AG04449 (cell line): ENCODE measurements at places on chromosomes 3 and 15.

DNA sequence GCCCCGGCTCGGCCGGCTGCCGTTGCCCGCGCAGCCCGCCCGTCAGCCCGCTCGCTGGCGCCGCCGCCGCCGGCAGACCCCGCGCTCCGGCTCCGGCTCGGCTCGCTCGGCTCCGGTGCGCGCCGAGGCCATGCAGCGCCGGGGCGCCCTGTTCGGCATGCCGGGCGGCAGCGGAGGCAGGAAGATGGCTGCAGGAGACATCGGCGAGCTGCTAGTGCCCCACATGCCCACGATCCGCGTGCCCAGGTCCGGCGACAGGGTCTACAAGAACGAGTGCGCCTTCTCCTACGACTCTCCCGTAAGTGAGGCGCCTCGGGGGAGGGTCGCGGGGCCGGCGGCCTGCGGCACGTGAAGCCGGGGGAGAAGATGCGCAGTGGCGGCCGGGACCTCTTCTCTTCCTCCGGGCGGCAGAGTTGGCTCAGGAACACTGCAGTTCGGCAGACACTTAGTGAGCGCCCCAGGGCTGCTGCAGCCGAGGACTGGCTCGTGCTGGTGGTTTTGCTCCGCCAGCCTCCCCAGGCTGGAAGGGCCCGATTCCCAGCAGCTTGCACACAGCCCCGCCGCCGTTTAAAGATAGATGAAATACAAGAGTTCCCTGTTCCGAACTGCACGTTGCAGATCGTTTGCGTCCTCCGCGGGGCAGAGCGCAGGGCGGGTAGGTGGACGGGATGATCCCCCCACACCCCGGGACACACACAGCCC, 407 bp downstream of the USP13 start:
- DNase-seq = no peak

- no peak for DNase-seq
These were observed 5.5 kb downstream of the LMOD3 start for GRCh38 chr3:69116897-69117296.

GRCh38 chr3:196775938-196776337, 36.3 kb downstream of the PAK2 start:
- DNase-seq = no peak

DNA sequence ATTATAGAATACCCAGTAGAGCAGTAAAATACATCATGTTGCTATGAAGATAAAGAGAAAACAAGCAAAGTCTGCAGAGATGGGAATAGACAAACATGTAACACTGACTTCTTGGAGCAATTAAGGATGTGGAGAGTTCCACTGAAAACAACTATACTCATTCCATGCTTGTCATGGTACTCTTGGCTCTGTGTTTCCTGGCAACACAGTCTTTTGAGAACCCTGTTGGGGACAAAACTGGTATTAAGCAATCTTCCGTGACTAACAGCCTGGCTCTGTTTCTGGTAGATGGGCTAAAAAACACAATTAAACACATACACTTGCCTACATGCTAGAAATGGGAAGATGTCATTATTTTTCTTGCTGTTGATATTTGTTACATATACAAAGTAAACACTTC, 1212.3 kb upstream of the GBE1 start:
- DNase-seq = no peak

- DNase-seq = no peak
These were observed 1.4 kb downstream of the FAM227B start for GRCh38 chr15:49619226-49619625.

GRCh38 chr15:100671858-100672543, 69.6 kb downstream of the ASB7 start:
- no peak for DNase-seq

DNA sequence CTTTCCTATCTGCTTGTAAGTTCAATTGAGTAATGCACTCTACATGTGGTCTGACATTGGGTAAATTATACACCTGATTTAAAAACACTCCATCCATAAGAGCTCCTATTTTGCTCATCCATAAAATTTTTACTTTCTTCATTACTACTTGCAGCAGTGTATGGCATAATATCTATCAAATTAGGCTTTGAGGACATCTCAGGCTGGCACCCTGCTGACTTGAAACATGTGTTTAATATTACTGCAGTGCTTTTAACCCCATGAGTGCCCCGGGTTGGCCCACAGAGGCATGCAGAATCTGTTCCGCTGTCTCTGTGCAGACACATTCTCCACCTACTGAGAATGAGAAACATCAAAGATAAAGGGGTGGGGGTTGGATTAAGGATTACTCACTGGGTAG, 249.9 kb upstream of the DNAJC19 start:
- no peak for DNase-seq

DNA sequence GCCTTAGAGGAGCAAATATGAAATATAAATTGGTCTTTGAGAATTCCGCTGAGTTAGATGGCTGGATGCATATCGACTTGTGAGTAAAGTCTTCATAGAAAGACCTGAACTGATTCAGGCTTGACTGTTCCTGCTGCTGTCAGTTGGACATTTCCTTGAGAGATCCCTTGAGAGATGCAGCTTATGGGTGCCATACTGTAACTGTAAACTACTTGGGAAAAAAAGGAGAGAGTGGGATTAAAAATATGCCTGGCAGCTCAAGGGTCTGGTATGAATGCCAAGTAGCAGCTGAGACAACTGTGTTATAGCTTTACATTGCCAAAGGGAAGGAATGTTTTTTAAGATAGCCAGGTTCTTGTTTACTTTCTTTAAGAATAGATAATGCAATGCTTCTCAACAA, 926.6 kb downstream of the EPHA3 start:
- no peak for DNase-seq

DNA sequence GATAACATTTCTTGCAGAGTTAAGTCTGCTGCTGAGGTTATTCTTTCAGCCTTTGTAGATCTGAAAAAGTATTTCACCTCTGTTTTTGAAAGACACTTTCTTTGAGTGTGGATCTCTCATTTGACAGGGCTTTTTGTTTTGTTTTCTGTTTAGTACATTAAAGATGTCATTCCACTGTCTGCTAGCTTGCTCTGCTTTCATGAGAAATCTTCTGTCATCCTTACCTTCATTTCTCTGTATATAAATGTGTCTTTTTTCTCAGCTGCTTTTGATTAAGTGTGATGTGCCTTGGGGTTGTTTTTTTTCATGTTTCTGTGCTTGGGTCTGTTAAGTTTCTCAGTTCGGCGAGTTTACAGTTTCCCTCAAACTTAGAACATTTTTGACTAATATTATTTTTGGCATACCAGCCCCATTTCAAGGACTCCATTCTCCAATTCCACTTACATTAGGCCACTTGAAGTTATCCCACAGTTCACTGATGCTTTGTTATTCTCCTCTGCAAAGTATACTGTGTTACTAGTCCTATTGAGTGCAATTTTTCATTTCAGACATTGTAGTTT, 43.9 kb upstream of the CA12 start:
- DNase-seq = no peak

DNA sequence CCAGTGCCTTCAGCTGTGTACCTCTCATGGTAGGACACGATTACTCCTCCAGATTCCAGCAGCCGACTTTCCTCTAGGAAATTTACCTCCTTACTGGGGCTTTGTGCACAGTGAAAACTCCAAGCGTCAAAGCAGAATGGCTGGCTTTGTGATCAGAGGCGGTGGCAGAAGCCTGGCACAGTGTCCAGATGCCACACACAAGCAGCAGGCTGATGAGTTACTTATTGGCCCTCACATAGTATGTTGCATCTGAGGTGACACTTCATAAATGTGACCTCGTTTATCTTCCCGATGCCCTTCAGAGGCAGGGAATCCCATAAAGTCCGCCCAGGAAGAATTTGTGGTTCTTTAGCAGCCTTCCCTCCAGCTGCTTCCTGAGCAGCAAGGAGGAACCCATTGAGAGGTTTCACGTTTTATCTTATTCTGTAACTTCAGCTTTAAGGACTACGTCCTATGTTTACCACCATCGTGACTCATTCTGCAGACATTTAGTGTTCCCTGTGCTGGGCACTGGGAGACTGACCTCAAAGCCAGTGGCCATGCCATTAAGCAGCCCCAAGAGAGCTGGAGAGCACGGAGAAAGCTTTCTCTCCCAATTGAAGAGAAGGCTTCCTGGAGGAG, 107.1 kb upstream of the C15orf61 start:
- DNase-seq = no peak

- peak; percentile 93 for DNase-seq
These were observed 857.3 kb downstream of the NAALADL2 start for GRCh38 chr3:175716446-175716845.

- no peak for DNase-seq
These were observed 17.4 kb upstream of the ITGA11 start for GRCh38 chr15:68449389-68449788.

DNA sequence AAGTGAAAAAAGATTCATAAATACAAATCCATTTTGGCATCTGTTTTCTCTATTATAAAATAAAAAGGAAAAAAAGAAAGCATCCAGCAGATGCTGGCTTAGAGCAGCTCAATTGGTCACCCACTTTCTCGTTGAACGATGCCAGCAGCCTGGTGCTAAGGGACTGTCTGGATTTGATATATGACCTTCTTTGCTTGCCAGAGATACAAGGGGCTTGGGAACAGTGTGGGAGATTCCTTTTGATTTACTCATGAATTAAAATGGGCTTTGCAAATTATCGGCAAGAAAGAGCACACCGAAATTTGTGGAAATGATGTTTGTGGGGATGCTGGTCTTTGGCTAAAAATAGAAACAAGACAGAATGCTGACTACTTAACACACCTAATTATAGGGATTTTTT, 210.3 kb upstream of the STT3B start:
- DNase-seq = no peak

DNA sequence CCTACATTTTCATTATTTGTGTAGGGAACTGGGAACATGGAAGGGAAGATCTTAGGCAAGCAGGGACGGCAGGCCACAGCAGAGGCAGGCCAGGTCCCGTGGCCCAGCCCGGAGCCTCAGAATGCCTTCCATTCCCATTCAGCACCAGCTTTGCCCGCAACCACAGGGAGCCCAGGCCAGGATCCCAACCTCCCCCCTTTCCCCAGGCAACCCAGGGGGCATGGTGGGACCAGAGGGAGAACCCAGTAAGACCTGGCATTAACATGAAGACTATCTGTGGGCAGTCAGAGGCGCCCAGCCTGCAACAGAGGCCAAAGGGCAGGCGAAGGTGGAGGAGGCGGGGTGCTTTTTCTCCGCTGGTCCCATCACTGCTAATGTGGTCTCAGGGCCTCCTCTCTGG, 135.6 kb downstream of the TPRA1 start:
- DNase-seq = no peak

DNA sequence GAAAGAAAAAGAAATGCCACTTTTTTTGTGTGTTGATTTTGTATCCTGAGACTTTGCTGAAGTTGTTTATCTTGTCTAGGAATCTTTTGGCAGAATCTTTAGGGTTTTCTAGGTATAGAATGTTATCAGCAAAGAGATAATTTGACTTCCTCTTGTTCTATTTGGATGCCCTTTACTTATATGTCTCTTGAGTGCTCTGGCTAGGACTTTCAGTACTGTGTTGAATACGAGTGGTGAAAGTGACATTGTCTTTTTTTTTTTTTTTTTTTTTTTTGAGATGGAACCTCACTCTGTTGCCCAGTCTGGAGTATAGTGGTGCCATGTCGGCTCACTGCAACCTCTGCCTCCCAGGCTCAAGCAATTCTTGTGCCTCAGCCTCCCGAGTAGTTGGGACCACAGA, 64.7 kb upstream of the NPHP3 start:
- DNase-seq = no peak

- no peak for DNase-seq
These were observed 932 bp downstream of the ARL8B start for GRCh38 chr3:5122741-5123706.

DNA sequence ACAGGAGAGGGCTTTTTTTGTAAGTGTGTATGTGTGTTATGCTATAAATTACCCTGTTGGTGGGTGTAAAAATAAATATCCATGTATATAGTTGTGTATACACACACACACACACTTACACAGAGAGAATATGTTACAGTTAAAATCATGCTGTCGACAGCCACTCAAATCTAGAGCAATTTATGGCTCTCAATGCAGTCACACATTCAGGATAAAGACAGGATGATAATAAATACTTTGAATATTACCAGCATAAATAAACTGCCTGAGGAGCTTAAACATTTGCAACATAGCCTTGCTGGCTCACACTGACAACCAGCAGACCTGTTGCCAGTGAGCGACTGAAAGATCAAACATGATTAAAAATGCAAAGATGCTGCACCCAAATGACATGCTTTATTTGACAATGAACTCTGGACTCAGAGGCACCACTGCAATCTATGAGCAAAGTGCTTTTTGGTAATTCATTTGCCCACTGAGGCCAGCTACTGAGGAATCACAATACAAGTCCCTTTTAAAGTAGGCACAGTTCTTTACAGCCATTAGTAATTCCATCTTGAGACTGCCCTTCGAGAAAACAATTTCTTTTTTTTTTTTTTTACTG, 458.9 kb downstream of the FHIT start:
- no peak for DNase-seq

- DNase-seq = peak; percentile 66
These were observed 72.1 kb downstream of the IL1RAP start for GRCh38 chr3:190585805-190586630.

DNA sequence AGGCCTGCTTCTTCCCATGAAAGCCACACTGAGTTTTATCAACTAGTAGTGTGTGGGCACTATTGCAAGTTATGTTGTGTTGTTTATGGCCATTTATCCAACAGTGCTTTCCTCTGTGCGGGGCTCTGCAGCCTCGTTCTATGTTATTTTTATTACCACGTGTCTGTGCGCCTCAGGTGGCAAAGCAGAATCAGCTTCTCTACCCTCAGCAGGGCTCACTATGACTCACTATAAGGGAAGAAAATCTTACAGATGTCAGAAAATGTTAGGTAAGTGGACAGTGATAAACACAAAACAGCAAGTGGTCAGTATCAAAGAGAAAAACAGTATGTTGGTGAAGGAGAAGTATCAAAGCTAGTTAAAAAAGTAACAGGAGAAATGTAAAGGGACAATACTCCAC, 61.4 kb downstream of the MOBP start:
- DNase-seq = no peak

GRCh38 chr3:146640955-146641867, 36.1 kb upstream of the PLSCR5 start:
- no peak for DNase-seq

DNA sequence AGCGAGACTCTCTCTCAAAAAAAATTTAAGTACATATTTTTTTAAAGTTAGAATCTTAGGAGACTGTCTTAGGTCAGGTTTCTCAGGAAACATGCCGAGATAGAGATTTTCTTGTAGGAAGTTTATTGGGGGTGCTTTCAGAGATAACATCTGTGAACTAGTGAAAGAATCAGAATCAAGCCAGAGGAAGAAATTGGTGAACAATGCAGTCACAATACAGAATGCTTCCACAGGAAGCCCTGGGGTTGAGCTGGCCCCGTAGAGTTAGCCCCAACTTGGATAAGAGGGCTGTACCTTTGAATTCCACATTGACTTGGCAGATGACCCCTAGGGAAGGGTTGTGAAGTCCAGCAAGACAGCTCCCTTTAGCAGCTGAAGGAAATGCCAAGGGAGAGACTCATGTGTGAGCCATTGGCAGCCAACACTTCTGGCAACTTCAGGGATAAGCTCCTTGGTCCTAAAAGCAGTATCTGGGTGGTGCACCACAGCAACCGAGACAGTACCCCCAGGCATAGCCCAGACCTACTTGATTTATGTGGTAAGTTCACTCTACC, 7.1 kb upstream of the PLCB2 start:
- DNase-seq = no peak

- no peak for DNase-seq
These were observed 2.2 kb downstream of the TFRC start for GRCh38 chr3:196079682-196080081.
